ENCODE measurements at places on chromosomes 3 and 15.
A peak's percentile ranks its signal among the peaks of the same experiment; 100 is the strongest.

- no peak for DNase-seq
Observed at GRCh38 chr15:100690032-100690794, 87.8 kb downstream of the ASB7 start.

- DNase-seq = no peak
Observed at GRCh38 chr3:52917044-52917443, 19.7 kb upstream of the STIMATE start.

GRCh38 chr15:70643783-70644125 lies 119.6 kb downstream of the UACA start:
- DNase-seq = no peak

DNA sequence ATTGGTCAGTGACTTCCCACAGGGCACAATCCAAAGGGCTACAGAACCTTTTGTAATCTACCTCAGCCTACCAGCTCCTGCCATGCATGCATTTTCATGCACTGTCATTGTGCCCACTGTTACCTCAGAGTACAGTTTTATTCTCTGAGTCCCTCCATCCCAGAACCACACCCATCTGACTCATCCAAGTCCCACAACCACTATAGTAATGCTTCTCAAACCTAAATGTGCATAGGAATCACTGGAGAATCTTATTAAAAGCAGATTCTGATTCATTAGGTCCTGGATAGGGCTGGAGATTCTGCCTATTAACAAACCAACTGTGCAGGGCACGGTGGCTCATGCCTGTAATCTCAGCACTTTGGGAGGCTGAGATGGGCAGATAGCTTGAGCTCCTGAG lies 3.7 kb upstream of the B3GALNT1 start:
- DNase-seq = no peak

DNA sequence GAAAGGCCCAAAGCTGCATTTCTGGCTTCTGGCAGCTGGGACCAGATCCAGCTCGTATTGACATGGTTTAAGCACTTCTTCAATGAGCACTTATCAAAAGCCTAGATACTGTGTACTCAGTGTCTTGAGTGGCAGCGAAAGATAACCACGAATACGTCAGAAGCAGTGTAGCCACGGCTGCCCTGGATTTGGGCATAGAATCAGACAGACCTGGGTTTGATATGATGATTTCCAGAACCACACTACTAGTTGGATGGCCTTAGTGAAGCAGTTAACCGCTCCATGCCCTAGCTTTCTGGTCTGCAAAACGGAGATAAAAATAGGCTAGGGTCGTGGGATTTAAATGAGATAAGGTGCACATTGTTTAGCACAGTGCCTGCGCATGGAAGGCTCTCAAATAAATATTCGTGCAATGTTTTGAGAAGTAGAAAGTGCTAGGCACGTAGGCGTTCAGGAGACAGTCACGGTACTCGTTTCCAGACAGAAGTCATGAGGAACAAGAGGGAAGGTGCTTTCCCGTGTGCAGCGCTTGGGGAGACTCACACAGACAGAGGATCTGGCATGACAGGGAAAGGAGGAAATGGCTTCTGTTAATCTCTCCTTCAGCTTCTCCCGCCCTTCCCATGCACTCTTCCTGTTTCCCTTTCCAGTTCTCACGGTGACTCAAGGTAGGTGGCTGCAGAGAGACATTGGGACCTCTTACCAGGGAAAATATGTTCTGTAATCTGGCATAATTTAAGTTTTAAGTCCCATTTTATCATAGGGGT lies 70.3 kb downstream of the CCNL1 start:
- peak; percentile 50 for DNase-seq

DNA sequence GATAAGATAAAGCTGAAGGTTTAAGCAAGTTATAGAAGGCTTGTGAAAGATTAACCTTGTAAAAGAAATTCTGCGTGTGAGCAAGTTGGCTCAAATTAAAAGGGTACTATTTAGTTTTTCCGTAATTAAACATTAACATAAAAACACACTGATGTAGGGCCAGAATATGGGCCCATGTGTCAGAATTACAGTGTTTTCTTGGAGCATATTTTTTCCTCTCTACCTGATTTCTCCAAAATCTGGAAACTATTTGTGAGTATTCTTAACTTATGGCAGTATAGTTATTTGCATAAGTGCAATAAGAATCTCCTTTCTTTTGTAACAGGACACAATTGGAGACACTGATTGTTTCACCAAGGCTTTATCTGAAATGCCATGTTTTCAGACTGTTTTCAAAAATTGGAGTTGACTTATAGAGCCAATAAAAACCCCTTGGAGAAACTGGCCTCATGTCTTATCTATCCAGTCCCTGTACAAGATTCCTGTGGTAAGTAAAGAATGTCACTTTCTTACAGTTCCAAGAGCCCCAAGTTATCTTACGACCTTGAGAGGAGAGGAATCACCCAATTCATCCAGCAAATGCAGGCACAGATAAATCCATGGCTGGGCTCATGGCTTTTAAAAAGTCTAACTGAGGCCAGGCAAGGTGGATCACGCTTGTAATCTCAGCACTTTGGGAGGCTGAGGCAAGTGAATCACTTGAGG lies 47.8 kb upstream of the P2RY1 start:
- DNase-seq = no peak

- DNase-seq = no peak
Observed at GRCh38 chr3:131555456-131555855, 52.7 kb upstream of the MRPL3 start.

DNA sequence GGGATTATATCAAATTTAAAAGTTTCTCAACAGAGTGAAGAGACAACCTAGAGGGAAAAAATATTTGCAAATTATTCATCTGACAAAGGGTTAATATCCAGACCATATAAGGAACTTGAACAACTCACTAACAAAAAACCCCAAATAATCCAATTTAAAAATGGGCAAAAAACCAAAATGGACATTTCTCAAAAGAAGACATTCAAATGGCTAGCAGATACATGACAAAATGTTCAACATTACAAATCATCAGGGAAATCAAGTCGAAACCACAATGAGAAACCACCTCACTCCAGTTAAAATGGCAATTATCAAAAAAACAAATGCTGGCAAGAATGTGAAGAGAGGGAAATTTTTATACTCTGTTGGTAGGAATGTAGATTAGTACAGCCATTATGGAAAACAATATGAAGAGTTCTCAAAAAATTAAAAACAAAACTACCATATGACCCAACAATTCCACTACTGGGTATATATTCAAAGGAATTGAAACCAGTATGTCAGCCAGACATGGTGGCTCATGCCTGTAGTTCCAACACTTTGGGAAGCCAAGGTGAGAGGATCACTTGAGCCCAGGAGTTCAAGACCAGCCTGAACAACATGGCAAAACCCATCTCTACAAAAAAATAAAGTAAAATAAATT lies 88.5 kb downstream of the CSNK1G1 start:
- DNase-seq = no peak

GRCh38 chr3:100072326-100073048 lies 41.8 kb downstream of the FILIP1L start:
- peak; percentile 12 for DNase-seq

- DNase-seq = no peak
Observed at GRCh38 chr3:171867981-171868380, 24.8 kb downstream of the TMEM212 start.

DNA sequence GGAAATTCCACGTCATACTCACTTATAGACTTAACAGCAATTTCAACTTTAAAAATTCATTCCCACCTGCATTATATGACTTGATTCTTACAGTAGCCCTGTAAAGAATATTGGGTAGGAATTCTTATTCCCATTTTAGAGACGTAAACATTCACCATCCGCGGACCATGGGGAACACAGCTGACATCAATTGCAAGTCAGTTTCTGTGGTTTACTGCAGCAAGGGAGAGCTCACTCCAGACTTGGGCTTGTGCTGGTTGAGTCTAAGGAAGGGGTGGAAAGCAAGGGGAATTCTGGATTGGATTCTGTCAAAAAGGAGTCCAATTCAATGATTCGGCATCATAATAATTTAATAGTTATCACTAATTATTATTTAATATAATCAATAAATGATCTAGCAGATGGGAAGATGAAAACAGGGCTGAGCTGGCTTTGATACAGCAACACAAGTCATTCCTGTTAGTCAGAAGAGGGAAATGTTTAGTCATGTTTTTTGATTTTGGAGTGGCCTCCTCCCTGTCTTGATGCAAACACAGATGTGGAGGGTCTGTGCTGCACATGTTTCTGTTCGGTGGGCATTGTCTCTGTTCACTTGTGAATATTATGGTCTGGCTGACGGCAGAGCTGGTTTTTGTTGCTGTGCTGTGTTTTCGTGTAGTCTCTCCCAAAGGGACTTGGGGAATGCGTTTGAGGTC lies 9.7 kb downstream of the LIPC start:
- DNase-seq = no peak

GRCh38 chr15:82132096-82132495 lies 86.3 kb upstream of the MEX3B start:
- no peak for DNase-seq

DNA sequence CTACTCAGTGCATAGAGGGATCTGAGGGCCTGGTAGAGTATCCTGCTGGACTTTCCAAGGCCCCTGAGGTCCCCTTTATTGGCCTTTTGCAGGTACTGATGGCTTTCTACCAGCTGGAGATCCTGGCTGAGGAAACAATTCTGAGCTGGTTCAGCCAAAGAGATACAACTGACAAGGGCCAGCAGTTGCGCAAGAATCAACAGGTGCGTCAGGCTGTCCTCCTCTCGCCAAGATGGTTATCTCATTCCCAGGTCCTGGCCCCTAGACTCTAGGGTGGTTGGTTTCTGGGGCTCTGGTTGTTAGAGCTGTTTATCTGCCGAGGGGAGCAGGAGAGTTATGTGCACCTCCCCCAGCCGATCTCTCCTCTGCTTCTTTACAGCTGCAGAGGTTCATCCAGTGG lies 9.3 kb downstream of the EIF2B5 start:
- no peak for DNase-seq

GRCh38 chr15:92068121-92068520 lies 214.6 kb downstream of the SLCO3A1 start:
- DNase-seq = no peak

- peak; percentile 59 for DNase-seq
Observed at GRCh38 chr3:52052831-52053306, 3.5 kb downstream of the DUSP7 start.

DNA sequence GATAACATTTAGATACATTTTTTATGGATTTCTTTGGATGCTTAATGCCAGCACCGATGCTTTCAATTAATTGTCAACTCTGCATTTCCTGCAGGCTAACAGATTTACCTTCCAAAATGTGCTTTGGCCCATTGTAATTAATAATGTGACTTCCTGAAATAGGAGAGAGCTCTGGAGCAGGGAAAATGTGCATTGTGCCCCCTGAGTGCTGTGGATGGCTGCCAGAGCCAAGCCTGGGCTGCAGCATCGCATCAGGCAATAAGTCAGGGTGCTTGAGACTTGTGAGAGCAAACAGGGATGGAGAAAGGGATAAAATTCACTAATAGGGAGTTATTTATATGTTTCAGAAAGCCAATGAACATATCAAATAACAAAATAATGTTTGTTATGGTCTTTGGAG lies 133.8 kb downstream of the MOBP start:
- DNase-seq = no peak

GRCh38 chr3:57257678-57258077 lies 30.1 kb downstream of the APPL1 start:
- no peak for DNase-seq

All from CD4-positive, alpha-beta T cell treated with Interleukin-6 at 100 ng/mL for 8 hours (primary cell).